ENCODE measurements at places on chromosomes 4 and X.

DNA sequence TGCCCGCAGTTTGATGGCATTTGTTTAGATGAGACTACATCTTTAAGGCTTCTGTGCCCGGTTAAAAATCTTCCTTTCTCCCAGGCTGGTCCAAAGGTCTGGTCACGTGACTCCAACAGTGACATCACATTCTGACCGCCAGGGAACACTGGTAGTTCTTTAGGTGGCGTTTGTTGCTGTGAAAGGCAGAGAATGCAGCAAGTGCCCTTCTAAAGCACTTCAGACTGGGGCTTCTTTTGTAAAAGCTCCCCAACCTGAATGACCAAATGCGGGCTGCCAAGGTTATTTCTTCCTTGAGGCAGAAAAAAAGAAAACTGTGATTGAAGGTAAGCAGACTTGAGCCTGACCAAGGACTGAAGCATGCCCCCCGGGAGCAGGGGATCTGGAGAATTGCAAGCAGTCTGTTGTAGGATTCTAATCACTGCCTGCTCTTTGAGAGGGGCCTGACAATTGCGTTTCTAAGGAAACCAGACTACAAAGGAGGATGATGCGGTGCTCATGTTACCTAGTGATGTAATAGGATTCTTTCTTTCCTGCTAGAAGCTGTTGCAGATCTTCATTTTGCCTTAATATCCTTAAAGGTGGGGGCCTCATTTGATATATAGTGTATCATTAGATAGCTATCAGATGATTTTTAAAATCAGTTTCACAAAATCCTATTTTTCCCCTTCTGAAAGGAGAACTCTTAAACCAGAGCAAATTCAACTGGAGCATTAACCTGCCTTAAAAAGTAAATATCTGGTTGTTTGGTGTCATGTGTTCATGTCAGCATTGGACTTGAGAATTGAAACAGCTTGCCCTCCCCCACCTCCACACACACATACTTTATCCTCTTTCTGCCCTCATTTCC is 133.1 kb downstream of the AKAP4 start:
- no peak for DNase-seq

DNA sequence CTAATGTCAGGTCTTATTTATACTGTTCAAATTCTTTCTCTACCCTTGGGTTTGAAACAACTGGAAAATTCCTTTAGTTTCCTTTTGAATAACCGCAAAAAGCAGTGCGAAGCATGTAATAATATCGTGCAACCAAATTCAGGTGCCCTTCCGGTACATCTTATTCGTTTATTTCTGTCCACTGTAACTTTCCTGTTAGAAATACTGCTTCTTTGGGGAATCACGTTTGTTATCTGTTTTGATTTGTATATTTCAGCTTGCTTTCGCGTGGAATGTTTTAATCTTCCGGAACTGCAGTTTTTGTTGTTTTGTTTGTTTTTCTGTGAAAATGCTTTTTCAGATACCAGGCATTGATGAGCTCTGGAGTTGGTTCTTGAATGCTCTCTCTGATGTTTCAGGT is 85.7 kb upstream of the HPRT1 start:
- DNase-seq = no peak

- DNase-seq = no peak
Measured at GRCh38 chrX:53997724-53998123, 46.5 kb downstream of the PHF8 start.

DNA sequence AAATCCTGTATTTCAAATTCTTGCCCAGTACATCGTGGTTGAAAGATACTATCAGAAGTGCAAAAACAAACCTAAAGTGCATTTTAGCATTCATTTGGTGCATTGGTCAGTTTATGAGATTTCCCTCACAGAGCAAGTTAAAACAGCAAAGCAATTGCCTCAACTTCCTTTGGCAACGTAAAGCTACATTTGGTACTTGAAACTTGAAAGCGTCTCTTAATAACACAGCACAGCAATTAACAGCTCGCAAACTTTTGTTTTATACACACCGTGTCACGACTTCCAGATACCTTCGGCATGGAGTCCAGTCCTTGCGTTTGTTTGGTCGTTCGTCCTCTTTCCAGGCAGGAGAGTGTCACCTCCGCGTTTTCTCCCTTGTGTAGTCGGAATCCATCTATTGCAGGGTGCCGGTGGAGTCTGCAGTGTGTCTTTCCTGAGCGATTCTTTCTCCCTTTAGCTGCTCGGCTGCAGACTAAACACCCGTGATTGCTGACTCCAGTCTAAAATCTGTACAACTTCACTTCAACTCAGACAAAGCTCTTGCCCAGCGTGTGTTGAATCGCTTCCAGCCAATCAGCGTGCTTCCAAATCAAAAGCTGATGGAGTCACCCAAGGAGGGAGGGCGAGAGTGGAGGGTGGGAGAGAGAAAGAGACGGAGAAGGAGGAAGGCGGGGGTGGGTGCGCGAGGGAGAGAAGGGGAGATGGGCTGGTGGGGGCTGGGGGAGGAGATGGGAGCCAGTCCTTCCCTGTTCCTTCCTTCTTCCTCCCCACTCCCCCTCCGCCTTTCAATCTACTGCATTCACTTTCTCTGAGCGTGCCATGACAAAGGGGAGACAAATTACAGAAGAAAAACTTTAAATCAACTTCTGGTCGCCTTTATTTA is at the start of gene PCDH18:
Gene PCDH18, minus strand, starts transcription at position 509 of the 883 bp plus-strand sequence. Its CDS starts 406 bp downstream, at position 103.
- DNase-seq = no peak

DNA sequence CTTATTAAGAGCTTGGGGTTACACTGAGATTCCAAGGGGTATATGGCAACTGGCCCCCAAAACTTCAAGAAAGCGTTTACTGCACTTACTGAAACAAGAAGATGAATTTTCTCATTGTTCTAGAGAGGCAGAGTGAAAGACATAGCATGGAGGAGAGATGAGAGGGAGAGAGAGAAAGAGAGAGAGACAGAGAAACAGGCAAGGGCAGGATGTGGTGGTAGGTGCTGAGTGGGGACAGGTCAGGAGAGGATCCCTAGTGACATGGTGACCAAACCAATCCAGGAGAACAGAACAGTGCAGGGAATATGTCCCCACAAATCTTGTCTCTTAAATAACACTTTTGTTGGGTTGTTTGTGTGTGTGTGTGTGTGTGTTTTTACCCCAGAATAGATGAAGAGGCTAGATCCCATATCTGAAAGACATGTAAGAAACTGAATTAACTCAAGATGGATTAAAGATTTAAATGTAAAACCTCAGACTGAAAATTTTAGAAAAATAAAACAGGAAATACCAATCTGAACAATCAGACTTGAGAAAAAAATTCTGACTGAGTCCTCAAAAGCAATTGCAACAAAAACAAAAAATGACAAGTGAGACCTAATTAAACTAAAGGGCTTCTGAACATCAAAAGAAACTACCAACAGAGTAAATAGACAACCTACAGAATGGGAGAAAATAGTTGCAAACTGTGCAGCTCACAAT is 202.2 kb downstream of the QDPR start:
- no peak for DNase-seq

GRCh38 chr4:101135371-101136010 is 211.8 kb downstream of the PPP3CA start:
- DNase-seq = no peak

- DNase-seq = peak; percentile 82
Measured at GRCh38 chr4:105551965-105552746, at the start of gene ARHGEF38. Gene ARHGEF38 (plus strand): TSS chr4:105552620. CDS start chr4:105552766, 146 bp downstream.

GRCh38 chr4:1512738-1513660 is 106.8 kb upstream of the NKX1-1 start:
- DNase-seq = peak; percentile 14

- DNase-seq = no peak
Measured at GRCh38 chrX:79181401-79181800, 36.9 kb downstream of the GPR174 start.

- DNase-seq = no peak
Measured at GRCh38 chr4:89599026-89599425, 237.9 kb downstream of the SNCA start.

GRCh38 chrX:135295238-135295943 is 13.9 kb upstream of the ETDC start:
- DNase-seq = no peak

GRCh38 chrX:113675278-113675677 is 834.6 kb upstream of the AMOT start:
- DNase-seq = no peak

GRCh38 chrX:43861750-43862149 is 20.5 kb downstream of the MAOB start:
- DNase-seq = no peak

DNA sequence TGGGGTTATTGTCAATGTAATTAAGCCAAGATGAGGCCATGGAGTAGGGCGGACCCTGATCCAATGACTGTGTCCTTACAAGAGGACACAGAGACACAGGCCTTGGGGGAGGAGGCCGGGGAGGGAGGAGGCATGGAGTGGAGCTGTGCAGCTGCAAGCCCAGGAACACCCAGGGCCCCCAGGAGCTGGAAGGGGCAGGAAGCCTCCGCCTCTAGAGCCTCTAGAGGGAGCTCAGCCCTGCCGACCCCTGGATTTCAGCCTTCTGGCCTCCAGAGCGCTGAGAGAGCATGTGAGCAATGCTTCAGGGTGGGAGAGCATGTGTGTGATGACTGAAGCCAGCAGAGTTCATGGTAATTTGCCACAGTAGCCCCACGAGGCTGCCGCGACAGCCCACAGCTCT is 234.6 kb downstream of the AFAP1 start:
- DNase-seq = no peak

DNA sequence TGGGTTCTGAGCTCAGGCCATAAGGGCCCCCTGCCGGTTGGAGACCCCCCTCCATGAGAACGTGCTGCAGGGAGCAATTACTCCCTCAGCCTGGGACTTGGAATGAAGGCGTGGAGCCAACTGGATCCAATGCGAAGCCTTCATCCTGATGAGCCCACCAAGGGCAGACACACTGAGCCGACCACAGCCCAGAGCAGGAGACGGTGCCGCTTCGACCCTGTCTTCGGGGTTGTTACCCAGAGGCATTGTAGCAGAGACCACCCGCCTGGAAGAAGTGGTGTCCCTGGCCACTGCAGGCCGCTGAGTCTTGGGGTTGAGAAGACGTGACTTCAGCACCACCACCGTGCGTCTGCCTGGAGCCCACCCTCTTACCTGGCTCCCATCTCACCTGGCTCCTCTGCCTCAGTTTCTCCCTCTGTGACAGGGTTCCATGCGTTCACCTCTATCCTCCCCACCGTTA is 7.0 kb upstream of the NKX1-1 start:
- no peak for DNase-seq

DNA sequence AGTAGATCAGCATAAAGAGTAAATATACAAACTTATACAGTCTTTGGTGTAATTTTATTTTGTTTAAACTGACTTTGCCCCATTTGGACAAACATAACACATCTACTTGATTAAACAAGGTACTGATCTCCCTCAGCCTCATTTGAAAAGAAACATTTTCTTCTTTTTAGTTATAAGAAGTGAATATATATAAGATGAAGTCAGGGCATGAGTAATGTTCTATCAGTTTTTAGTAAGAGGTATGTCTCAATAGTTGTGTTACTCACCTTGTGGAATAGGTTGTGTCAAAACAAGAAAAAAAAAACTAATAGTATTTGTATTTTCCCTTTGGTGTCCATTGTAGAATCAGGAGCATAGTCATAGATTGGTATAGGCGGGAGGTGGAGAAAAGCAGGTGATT is 327.4 kb downstream of the RPA4 start:
- DNase-seq = no peak

DNA sequence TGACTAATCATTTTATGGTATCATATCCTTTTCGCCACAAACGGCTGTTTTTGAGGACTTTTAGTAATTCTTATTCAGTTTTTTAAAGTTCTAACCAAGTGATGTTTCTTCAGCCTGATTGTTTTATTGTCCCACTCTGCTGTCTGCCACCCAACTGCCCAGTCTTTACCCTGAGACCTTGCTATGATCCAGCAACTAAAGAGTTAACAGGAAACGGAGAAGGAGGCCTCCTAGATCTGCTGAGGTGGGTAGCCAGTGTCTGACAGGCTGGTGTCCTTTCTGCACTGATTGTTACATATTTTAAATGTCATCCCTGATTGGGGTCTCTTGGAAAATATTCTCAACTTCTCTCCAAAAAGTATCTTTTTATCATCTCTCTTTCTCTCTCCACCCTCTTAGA is 7.9 kb upstream of the TMEM150C start:
- DNase-seq = no peak

- no peak for DNase-seq
Measured at GRCh38 chrX:67613996-67614395, 70.2 kb downstream of the AR start.
